Suppressor macrophage (primary cell): ENCODE measurements at places on chromosomes 3 and 15.

GRCh38 chr3:29890801-29891200, 609.9 kb downstream of the RBMS3 start:
- DNase-seq, result no peak

GRCh38 chr3:45881078-45882022, 5.0 kb upstream of the CCR9 start:
- no peak for DNase-seq

DNA sequence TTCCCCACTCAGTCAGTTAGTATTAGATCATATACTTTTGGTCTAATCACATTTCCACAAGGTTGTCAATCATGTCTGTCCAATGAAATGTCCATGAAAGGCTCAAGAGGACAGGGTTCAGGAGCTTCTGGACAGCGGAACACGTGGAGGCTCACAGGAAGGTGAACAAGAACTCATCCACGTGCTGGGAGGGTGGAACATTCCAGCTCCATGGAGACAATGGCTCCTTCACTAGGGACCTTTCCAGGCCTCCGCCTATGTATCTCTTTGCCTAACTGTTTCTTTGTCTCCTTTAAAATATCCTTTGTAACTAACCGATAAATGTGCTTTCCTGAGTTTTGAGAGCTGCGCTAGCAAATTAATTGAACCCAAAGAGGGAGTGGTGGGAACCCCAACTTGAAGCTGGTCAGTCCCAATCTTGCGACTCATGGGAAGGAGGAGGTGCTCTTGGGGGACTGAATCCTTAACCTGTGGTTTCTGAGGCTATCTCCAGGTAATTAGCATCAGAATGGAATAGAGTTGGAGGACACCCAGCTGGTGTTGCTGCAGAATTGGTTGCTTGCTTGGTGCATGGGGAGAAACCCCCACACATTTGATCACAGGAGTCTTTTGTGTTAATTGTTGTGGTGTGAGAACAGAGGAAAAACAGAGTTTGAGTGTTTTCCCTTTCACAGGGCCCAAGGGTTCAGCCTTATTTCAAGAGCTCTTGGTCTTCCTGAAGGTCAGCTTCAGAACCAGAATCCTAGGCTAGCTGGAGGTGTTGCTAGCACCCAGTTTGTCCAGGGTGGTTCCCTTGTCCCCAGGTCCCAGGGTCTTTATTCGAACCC, 3.0 kb upstream of the TKT start:
- DNase-seq, result no peak

GRCh38 chr3:190517687-190518086, 3.8 kb downstream of the IL1RAP start:
- DNase-seq, result peak; percentile 75
